ENCODE measurements at places on chromosomes 2 and 18. TPM values are rescaled to one million over a fixed set of nuclear protein-coding genes. Genes with fewer than 3 reads are reported as not detected.

GBX2 gene
- not detected for total RNA-seq

TEKT4 gene
- 0.40 TPM for total RNA-seq

ZNG1B gene
- total RNA-seq, result 11.5 TPM

GRCh38 chr18:34707670-34708069, 2.4 kb upstream of the DTNA start:
- H3K27me3 ChIP-seq, result no peaks in the 10 kb centered on the region
- H3K36me3 ChIP-seq, result no peaks in the 10 kb centered on the region
- H3K4me1 ChIP-seq, result no peaks in the 10 kb centered on the region
- no peak overlapping the region for H3K4me3 ChIP-seq
- DNase-seq, result no peak

BOLL gene
- total RNA-seq, result not detected

FHL2 gene
- 4.3 TPM for total RNA-seq

DNA sequence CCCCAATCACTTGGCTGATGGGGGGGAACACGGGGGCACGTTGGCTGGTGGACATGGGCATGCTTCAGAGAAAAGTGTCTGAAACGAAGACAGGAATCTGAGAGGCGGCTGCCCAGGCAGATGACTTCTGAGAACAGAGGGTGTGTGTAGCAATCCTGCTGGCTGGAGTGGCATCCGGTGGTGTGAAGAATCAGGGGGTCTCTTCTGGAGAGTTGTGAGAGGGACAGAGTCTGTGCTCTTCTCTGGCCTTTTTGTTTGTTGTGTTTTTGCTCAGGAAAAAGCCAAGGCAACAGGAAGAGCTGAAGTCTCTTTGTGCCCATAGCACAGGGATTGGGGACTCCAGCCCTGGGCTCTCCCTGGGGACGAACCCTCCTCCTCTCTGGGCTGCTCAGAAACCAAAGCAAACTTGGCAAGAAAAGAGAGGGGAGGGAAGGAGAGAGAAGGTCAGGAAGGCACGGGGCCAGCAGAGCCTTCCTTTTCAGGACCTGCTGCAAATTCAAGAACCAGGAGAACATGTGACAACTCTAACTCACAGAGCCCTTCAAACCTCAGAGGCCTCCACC, 97.0 kb upstream of the SMAD2 start:
- no peak for DNase-seq
- H3K27me3 ChIP-seq, result no peaks in the 10 kb centered on the region
- H3K4me1 ChIP-seq, result no peaks in the 10 kb centered on the region
- no peak overlapping the region for H3K27ac ChIP-seq
- no peaks in the 10 kb centered on the region for H3K36me3 ChIP-seq

- H3K27ac ChIP-seq, result no peak overlapping the region
- no peaks in the 10 kb centered on the region for H3K27me3 ChIP-seq
- no peak for DNase-seq
- H3K4me1 ChIP-seq, result no peaks in the 10 kb centered on the region
These were observed 77.8 kb downstream of the CTIF start for GRCh38 chr18:48616484-48617255.

- H3K4me1 ChIP-seq, result no peaks in the 10 kb centered on the region
- H3K27ac ChIP-seq, result no peak overlapping the region
- no peaks in the 10 kb centered on the region for H3K36me3 ChIP-seq
These were observed 24.0 kb downstream of the LRRTM1 start for GRCh38 chr2:80280598-80280997.

- H3K4me3 ChIP-seq, result no peak overlapping the region
- no peaks in the 10 kb centered on the region for H3K27me3 ChIP-seq
- no peaks in the 10 kb centered on the region for H3K4me1 ChIP-seq
- H3K27ac ChIP-seq, result no peak overlapping the region
- DNase-seq, result no peak
- H3K36me3 ChIP-seq, result no peaks in the 10 kb centered on the region
These were observed 37.4 kb upstream of the PPP1R1C start for GRCh38 chr2:181948227-181948626.

DNA sequence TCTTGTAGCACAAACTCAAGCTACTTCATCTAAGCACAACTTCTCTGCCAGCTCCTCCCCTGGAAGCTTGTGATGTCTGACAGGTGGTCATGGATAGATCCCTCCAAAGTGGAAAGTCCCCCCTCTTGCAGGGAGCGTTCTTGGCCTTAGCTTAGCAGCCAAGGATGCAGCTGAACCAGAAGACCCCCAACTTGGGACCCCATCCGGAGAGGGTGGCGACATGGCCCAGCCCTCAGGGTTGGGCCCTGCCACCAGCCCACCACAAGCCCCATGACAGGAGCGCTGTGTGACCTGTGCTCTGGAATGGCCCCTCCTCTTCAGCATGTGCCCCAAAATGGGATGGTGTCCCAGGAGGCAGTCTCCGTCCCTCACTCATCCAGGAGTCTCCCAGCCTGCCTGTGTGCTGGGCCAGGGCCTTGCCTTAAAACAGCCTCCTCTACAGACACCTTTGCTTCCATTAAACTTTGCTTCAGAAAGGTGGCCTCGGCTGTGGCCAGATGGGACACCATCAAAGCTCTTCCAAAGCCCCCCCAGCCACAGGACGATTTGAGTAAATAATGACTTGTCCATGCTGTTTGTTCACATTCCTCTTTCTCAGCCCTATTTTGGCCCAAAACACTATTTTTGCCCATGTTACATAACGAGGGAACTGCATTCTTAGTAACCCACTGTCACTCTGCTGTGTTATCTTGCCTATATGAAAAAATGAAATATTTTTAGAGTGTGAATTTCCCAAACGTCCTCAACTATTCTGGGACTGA, 122.1 kb downstream of the RAB3GAP1 start:
- H3K27me3 ChIP-seq, result no peaks in the 10 kb centered on the region
- no peak overlapping the region for H3K27ac ChIP-seq
- H3K4me1 ChIP-seq, result no peaks in the 10 kb centered on the region
- H3K36me3 ChIP-seq, result peaks cover 15% of the 10 kb centered on the region

Measured in right lobe of liver (tissue), 6 donors.